ENCODE measurements at places on chromosomes 12 and 14. TPM values are rescaled to one million over a fixed set of nuclear protein-coding genes. Genes with fewer than 3 reads are reported as not detected.

The MRPS35 gene
- 61.4 TPM for total RNA-seq

- DNase-seq, result no peak
Observed at GRCh38 chr14:105226198-105226597, 22.1 kb upstream of the BTBD6 start.

- no peak for DNase-seq
Observed at GRCh38 chr12:56336361-56337167, 2.1 kb upstream of the IL23A start.

GRCh38 chr12:95481072-95481471, 7.1 kb downstream of the METAP2 start:
- DNase-seq, result no peak

The KIF21A gene
- total RNA-seq, result 11.0 TPM

The CCDC198 gene
- total RNA-seq, result not detected

DNA sequence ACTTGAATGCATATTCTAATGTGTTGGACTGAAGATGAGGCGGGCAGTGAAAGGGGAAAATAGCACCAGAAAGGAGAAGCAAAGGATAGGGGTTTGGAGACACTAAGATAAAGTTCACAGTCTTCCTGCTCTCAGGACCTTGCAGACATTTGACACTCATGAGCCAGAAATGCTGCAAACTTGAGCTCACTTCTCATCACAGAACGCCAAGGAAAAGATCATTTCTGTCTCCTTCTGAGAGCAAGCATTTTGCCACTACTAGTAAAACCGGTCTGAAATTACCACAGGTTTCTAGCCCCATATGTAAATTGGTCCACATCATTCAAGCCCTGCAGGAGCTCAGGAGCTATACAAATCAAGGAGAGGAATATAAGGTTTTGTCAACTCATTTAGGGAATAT, 44.6 kb upstream of the ANO2 start:
- no peak for DNase-seq

DNA sequence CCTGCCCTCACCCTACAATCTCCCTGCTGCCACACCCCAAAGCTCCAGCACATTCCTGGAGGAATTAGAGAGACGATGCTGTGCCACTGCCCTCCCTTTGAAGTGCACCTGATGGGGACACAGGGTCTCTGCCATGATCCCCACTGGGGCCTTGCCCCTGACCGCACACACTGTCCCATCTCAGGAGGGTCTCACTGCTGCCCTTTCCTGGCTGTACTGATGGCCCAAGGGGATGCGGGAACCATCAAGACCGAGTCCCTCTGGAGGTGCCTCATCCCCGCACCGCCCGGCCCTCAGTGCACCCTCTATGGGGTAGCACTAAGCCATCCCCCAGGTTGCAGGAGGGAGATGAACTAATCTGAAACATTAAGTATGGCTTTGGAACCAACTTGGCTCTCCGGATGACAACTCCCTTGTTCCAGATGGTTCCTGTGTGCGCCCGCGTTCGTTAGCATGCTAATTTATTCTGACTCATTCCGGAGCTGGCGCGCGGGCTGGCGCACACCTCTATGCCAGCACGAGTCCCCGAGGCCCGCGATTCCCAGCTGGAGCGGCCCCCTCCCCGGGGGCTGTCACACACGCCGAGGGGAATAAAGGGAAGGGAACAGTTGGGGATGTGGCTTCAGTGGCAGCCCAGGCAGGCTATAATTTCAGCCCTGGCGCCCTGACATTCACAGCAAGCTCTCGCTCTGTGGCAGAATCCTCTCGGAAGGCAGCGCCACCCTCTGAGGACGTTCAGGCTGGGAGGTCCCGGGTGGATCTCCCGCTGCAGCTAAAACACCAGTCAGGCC, 34.2 kb upstream of the C14orf180 start:
- DNase-seq, result peak; percentile 68

- DNase-seq, result no peak
Observed at GRCh38 chr12:124094188-124094587, 121.2 kb downstream of the ZNF664 start.

- DNase-seq, result no peak
Observed at GRCh38 chr12:15477761-15478160, 155.5 kb downstream of the PTPRO start.

- DNase-seq, result no peak
Observed at GRCh38 chr12:131672941-131673887, 37.7 kb upstream of the SFSWAP start.

- no peak for DNase-seq
Observed at GRCh38 chr14:96514694-96515093, 12.5 kb downstream of the PAPOLA start.

GRCh38 chr12:109759595-109759994, 46.0 kb downstream of the FAM222A start:
- DNase-seq, result no peak

- DNase-seq, result no peak
Observed at GRCh38 chr14:105547741-105548169, 21.4 kb downstream of the TMEM121 start.

The CLEC9A gene
- not detected for total RNA-seq

GRCh38 chr14:58978343-58978742, 210.1 kb upstream of the DAAM1 start:
- DNase-seq, result no peak

The OLR1 gene
- 0.37 TPM for total RNA-seq

The EML5 gene
- not detected for total RNA-seq

The SLC17A8 gene
- 0.80 TPM for total RNA-seq

DNA sequence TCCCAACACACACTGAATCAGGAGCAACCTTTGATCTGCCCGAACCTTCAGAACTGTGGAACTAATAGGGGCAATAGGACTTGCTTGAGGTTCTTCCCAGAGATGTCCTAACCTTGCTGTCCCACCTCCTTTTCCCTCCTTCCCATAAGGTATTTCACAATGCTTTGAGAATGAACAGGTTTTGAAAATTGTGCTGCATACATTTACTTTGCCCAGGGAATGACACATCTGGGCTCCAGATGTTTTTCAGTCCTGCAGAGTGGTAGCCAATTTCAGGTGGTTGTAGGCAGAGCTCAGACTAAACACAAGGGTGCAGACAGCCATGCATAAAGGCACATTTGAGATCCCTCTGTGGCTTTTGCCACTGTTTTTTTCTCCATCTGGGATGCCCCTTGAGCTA, 206.7 kb upstream of the PWP1 start:
- DNase-seq, result no peak

GRCh38 chr12:109222496-109222895, 86.6 kb downstream of the FOXN4 start:
- DNase-seq, result no peak

The TAS2R19 gene
- not detected for total RNA-seq

The ZC2HC1C gene
- not detected for total RNA-seq

DNA sequence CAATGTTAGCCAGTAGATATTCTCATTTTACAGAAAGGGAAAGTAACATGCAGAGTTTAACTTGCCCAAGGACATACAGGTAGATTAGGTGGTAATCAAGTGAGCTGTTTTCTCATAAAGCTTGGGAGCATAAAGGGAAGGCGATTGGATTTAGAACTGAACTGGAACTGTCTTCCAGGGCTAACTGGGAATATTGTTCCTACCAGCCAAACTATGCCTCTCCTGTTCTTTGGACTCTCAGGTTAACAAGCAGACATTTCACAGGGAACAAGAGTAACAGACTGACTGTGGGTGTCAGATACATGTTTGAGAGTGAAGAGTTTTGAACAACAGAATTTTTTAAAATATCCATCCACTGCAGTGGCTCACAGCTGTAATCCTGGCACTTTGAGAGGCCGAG, 15.6 kb downstream of the VCPKMT start:
- DNase-seq, result no peak

The POU6F1 gene
- 0.98 TPM for total RNA-seq

Data from G401 (cell line).